A549 treated with Mapracorat at 1 μM for 4 hours (cell line): ENCODE measurements at places on chromosomes 1 and 21. TPM values are rescaled to one million over a fixed set of nuclear protein-coding genes. Genes with fewer than 3 reads are reported as not detected.

The AMY2B gene
- total RNA-seq = 0.40 to 0.63 TPM (median 0.56 TPM) in 5 replicates

The PLPPR5 gene
- not detected in 5 replicates for total RNA-seq

The SPRR1A gene
- not detected in 5 replicates for total RNA-seq

The CD5L gene
- total RNA-seq = not detected in 5 replicates

The KCNK2 gene
- total RNA-seq = 0.09 to 0.10 TPM in 2 of 5 replicates, not detected in the others

The CD1C gene
- not detected in 5 replicates for total RNA-seq

The SPATC1L gene
- 0.15 to 0.42 TPM (median 0.27 TPM) in 5 replicates for total RNA-seq

The AQP10 gene
- not detected in 5 replicates for total RNA-seq

The PAQR6 gene
- total RNA-seq = 3.3 to 5.1 TPM (median 4.0 TPM) in 5 replicates

The RBM11 gene
- not detected in 5 replicates for total RNA-seq

The LYSMD1 gene
- 5.1 to 7.5 TPM (median 6.3 TPM) in 5 replicates for total RNA-seq

The TEDDM1 gene
- total RNA-seq = not detected in 5 replicates

The C1orf141 gene
- total RNA-seq = not detected in 5 replicates

The FCGR2B gene
- not detected in 5 replicates for total RNA-seq

The LRRC38 gene
- 0.06 TPM in 1 of 5 replicates, not detected in the others for total RNA-seq

The ACKR1 gene
- total RNA-seq = not detected in 5 replicates

The TRIM67 gene
- 0.12 to 0.19 TPM (median 0.14 TPM) in 5 replicates for total RNA-seq

The CFHR1 gene
- total RNA-seq = 0.15 to 0.23 TPM in 2 of 5 replicates, not detected in the others

The ZBTB8B gene
- total RNA-seq = 0.01 TPM in 1 of 5 replicates, not detected in the others

The ELAVL4 gene
- total RNA-seq = 0.07 TPM in 1 of 5 replicates, not detected in the others

The PYHIN1 gene
- not detected in 5 replicates for total RNA-seq

The UAP1 gene
- 28.2 to 43.9 TPM (median 32.0 TPM) in 5 replicates for total RNA-seq

The L1TD1 gene
- not detected in 5 replicates for total RNA-seq

The C1QA gene
- total RNA-seq = not detected in 5 replicates
